ENCODE measurements at places on chromosomes 1 and 21. TPM values are rescaled to one million over a fixed set of nuclear protein-coding genes. Genes with fewer than 3 reads are reported as not detected.

The HTR6 gene
- not detected for total RNA-seq

The TPM3 gene
- total RNA-seq: 1,027 TPM

The BCL10 gene
- total RNA-seq: 31.7 TPM

GRCh38 chr1:3611170-3612019, at the start of gene MEGF6:
Gene MEGF6, minus strand, starts transcription at chr1:3611508. Its CDS starts 240 bp downstream, at chr1:3611268.
- no peak for DNase-seq

The CTTNBP2NL gene
- 12.3 TPM for total RNA-seq

DNA sequence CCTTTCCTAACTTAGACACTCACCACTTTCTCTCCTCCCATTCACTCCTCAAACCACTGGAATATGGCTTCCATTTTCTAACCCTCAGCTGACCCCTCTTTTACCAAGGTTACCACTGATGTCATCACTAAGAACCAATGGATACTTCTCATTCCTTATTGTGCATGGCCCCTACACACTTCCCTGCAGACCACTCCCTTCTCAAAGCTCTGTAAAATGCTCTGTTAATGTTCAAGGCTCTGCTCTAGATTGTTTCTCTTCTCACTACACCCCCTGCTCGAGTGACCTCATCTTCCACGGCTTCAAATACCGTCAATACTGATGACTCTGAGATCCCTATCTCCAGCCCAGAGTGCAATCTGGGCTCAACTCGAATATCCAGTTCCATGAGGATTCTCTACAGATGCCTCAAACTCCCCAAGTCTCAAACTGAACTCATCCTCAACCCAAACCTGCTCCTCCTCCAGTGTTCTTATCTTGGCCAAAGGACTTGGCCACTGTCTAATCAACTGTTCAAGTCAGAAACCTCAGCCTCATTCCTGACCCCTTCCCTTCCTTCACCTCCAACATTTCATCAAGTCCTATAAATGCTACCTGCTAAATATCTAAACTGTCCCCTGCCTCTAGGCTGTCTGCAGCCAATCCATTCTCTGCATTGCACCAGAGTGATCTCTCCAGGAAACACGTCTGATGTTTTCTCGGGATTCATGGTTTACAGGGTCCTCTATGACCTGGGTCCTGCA, 41.3 kb upstream of the BMP8B start:
- no peak for DNase-seq

DNA sequence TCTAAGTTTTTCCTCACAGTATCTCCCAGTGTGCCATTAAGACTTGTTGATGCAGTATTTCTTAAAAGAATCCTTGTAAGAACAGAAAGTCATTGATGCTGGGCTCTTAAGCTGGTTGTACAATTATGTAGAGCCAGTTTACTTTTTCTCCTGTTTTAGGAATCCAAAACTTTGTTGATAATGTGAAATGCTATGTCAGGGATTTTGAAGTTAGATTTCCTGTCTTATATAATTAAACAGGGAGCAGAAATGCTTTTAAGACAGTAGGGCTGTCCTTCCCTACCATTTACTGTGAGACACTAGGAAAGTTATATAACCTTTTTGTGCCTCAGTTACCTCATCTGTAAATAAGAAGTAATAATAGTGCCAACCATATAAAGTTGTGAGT, 26.0 kb downstream of the CCDC18 start:
- no peak for DNase-seq

The TMOD4 gene
- total RNA-seq: not detected

The REN gene
- not detected for total RNA-seq

DNA sequence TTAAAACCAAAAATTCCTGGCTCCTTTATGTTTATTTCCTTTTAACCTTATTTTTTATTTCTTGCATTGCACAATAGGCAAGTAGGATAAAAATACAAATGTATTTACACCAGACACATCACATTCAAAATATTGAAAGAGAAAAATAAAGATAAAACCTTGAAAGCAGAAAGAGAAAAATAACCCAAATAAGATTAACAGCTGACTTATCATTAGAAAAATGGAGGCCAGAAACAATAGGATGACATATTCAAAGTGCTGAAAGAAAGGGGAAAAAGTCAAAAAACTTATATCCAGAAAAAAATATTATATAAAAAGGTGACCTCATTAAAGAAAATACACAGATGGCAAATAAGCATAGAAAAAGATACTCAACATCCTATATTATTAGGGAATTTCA, 459.4 kb downstream of the NUF2 start:
- DNase-seq: no peak

DNA sequence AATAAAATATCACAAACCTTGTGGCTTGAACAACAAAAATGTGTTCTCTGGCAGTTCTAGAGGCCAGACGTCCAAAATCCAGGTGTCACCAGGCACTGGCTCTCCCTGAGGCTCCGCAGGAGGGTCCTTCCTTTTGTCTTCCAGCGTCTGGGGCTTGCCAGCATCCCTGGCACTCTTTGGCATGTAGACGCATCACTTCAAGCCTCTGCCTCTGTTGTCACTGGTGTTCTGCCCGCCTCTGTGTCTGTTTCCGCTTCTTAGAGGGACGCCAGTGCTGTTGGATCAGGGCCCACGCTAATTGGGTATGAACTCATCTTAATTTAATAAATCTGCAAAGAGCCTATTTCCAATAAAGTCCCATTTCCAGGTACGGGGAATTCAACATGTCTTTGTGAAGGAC, 273.7 kb upstream of the C1orf174 start:
- no peak for DNase-seq

- peak; percentile 91 for DNase-seq
Measured at GRCh38 chr21:45135122-45135521, 60.7 kb downstream of the ADARB1 start.

GRCh38 chr1:74714429-74715235, 18.2 kb downstream of the CRYZ start:
- no peak for DNase-seq

GRCh38 chr1:6116137-6116536, 64.0 kb downstream of the CHD5 start:
- DNase-seq: peak; percentile 59

- DNase-seq: no peak
Measured at GRCh38 chr1:57934745-57935144, 510.9 kb upstream of the DAB1 start.
